ENCODE measurements at places on chromosomes 1 and 21.
A peak's percentile ranks its signal among the peaks of the same experiment; 100 is the strongest.

- DNase-seq = peak; percentile 68
Observed at GRCh38 chr1:202274611-202275010, 67.1 kb downstream of the UBE2T start.

DNA sequence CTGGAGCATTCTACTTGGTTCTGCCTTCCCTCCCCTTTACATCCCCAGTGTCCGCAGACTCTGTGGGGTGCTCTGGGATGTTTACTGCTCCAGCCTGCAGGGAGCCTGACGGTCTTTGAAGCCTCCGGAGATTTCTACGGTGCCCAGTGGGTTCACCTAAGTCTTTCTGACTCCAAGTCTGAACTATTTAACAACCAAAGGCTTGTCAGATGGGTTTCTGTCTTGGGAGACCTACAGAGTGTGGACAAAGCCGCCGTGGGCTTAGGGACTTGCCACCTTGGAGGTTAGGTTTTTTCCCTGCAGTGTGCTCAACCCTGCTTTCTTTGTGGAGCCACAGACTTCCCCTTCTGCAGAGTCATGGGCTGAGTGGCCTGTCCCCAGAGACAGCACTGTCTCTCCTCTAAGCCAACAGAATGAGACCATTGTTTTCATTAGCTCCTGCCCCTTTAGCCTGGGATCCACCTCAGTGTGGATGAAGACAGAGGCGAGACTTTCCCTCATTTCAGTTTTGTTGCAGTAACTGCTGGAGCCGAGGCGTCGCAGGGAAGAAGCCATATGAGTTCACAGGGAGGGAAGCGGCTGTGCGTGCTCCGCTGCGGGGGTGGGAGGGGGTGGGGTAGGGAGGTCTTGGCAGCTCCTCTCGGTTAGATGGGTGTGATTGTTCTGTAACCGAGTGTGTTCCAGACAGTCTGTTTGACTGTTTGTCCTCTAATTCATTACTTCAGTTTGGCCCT is 120.7 kb downstream of the CNIH3 start:
- DNase-seq = no peak

GRCh38 chr1:112911506-112912220 is 44.3 kb downstream of the SLC16A1 start:
- DNase-seq = no peak

GRCh38 chr1:229643996-229644745 is 18.1 kb downstream of the URB2 start:
- DNase-seq = no peak

- DNase-seq = no peak
Observed at GRCh38 chr1:110897681-110898080, 24.7 kb downstream of the CD53 start.

- no peak for DNase-seq
Observed at GRCh38 chr1:95168761-95169351, 51.7 kb downstream of the TLCD4 start.

GRCh38 chr1:88897070-88897730 is 5.8 kb upstream of the GTF2B start:
- no peak for DNase-seq

- DNase-seq = no peak
Observed at GRCh38 chr1:12573015-12573825, 44.8 kb downstream of the DHRS3 start.

GRCh38 chr1:24888061-24888970 is 41.8 kb downstream of the RUNX3 start:
- DNase-seq = peak; percentile 3

DNA sequence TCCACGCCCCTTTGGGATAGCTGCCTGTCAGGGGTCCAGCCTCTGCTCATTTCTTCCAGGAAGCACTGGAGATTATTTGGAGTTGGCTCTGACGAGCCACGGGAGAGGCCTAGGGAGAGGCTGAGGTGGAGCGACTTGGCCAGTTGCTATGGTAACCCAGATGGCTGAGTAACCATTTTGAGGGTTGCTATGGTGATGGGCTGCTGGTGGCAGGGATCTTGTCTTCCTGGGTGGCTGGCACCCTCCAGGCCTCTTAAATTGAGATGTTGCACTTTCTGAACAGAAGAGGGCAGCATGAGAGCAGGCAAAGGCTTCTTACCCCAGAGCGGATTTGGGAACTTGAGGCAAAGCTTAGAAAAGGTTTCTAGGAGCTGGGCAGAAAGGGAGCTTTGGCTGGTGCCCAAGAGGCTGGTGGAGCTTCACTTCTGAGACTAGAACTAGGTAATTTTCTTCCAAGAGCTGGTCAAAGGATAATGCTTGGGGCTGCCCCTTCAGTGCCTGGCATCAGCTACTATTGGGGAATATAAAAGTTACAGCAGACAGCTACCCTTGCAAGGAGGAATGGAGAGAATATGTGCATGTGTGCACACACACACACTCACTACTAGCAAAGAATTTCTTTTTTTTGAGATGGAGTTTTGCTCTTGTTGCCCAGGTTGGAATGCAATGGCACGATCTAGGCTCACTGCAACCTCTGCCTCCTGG is 72.5 kb downstream of the NDUFS5 start:
- peak; percentile 76 for DNase-seq

- DNase-seq = no peak
Observed at GRCh38 chr1:153348511-153349362, at the start of gene PGLYRP4. TSS of gene PGLYRP4 (minus strand) at chr1:153348841. CDS start at chr1:153347932, 909 bp downstream.

GRCh38 chr1:93468662-93469061 is 20.7 kb downstream of the FNBP1L start:
- no peak for DNase-seq

DNA sequence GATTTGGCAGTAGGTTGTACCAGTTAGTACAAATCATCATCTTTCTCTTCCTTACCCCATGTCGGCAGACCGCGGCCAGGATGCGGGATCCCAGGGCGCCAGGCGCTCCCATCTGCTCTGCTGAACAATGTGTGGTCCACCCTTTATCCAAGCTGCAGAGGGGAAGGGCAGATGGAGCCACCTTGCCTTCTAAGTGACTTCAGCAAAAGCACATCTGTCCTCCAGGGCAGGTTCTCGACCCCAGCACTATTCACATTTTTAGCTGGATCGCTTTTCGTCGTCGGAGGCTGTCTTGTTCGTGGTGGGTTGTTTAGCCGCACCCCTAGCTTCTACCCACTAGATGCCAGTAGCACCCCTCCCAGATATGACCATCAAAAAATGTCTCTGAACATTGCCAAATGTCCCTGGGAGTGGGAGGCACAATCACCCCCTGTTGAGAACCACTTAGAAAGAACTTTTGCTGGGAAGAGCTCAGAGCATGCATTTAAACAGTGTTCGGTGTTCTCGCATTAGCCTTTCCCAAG is 58.1 kb upstream of the SIM2 start:
- DNase-seq = no peak

GRCh38 chr1:51328926-51329325 is 1.4 kb downstream of the TTC39A start:
- no peak for DNase-seq

Data from activated CD4-positive, alpha-beta memory T cell treated with anti-CD3 and anti-CD28 coated beads for 36 hours (primary cell).